ENCODE measurements at places on chromosomes 4 and X.

GRCh38 chr4:122604146-122604545, 16.7 kb downstream of the IL21 start:
- DNase-seq, result no peak

- no peak for DNase-seq
These were observed 102.7 kb downstream of the SLC4A4 start for GRCh38 chr4:71441186-71442169.

DNA sequence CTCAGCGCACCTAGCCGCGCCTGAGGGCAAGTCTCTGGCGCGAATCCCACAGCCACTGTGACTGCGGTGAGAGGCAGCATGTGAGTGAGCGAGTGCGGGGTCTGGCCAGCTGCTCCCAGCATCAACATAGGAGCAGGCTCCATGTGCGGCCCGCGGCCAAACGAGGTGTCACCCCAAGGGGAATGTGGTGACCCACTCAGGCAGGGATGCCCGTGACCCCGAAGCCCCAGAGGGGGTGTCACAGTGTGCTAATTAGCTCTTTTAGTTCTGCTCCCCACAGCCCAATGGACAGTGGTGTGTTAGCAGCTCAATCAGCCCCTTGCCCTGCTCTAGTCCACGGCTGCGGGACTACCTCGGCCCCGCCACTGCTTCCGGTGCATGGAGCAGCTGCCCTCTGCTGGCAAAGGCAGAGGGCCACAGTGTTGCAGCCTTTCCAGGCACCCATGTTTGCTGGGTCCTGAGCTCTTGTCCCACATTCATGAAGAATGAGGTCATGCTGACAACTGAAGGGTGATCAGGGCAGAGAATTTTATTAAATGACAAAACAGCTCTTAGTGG, 61.4 kb downstream of the AGA start:
- DNase-seq, result no peak

- DNase-seq, result no peak
These were observed 145.1 kb downstream of the CAMK2D start for GRCh38 chr4:113616443-113616842.

DNA sequence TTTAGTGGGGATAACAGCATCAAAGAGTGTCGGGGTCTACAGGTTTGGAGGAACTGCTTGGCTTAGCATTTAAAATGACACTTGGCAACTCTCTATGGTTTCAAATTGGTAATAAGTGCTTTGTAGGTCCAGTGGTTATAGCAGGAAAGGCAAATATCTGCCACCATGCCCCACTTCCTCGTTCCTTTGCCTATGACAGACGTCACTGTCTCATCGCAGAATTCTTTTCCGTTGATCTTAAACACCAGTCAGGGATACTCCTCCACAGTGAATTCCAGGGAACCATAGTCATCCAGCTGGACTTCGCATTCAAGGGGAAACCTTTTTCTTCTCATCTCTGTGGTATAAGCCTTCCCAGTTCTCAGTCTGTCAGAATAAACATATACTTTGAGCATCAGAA, 319.1 kb downstream of the GPAT3 start:
- no peak for DNase-seq

DNA sequence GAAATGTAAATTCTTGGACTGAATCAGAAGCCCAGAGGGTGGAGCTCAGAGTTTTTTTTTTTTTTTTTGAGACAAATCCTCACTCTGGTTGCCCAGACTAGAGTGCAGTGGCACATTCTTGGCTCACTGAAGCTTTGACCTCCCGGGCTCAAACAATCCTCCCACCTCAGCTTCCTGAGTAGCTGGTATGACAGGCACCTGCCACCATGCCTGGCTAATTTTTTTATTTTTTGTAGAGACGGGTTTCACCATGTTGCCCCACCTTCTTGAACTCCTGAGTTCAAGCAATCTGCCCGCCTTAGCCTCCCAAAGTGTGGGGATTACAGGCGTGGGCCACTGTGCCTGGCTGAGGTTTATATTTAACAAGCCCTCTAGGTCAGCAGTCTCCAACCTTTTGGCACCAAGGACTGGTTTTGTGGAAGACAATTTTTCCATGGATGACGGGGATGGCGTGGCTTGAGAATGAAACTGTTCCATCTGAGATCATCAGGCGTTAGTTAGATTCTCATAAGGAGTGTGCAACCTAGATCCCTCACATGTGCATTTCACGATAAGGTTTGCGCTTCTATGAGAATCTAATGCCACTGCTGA, 76.7 kb downstream of the FHIP1A start:
- no peak for DNase-seq

GRCh38 chr4:108247387-108248049, 78.8 kb upstream of the LEF1 start:
- no peak for DNase-seq

DNA sequence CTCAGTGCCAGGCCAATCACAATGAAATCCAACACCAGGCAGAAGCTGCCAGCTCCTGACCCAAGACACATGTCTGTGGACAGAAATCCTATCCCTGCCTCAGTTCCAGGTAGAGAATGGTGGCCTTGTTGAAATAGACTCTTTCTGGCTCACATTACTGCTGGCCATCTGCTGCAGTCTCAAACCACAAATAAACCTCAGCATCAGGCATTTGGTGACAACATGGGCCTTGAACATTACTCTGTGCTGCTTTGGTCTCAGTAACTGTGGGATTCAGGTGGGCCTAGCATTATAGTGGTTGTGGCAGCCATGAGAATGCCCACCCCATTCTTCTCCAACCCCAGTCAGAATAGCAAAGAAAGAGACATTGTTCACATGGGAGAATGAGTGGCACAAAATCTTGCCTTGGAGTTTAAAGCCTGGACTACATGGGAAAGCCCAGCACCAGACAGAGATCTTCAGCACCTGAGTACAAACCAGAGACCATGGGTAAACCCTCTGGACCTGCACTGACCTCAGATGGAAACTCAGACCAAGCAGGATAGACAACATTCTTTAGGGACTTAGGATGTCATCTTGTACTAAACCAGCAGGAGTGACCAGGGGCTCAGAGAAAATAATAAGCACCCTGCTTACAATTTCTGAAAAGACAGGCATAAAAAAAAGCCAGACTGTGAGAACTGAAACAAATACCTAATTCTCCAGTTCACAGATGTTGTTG, 50.4 kb upstream of the TRAM1L1 start:
- DNase-seq, result no peak

DNA sequence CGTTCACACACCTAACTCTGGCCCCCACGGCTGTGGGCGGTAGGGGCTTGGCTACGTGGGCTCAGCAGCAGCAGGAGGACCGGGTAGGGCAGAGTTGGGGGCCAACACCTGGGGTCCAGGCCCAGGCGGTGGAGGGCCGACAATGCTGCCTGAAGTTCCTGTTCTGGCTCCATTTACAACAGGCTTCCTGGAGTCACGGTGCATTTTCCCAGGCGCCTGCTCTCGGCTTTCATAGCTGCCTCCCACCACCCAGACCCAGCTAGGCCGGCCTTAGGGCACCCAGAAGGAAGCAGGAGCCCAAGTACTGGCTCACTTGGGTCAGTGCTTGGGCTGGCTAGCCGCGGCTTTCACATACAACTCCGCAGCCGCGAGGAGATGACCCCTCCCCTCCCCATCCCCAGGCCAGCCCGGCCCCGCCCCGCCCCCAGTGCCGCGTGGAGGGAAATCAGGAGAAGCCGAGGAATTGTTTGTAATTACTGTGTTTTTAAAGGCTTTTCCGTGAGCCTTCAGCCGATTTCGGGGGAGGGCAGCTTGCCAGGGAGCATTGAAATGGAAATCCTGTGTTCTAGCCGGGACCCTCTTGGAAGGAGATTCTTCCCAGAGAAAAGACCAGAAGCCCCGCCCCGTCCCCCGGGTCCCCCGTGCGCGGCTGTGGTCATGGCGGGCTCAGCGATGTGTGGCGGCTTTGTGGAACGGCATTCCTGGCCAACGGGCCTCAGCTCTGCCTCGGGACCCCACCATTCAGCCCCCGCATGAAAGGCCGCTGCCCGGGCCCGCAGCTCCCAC, 28.5 kb downstream of the PJA1 start:
- DNase-seq, result no peak

GRCh38 chrX:143081231-143081630, 55.5 kb downstream of the SPANXN4 start:
- DNase-seq, result no peak

DNA sequence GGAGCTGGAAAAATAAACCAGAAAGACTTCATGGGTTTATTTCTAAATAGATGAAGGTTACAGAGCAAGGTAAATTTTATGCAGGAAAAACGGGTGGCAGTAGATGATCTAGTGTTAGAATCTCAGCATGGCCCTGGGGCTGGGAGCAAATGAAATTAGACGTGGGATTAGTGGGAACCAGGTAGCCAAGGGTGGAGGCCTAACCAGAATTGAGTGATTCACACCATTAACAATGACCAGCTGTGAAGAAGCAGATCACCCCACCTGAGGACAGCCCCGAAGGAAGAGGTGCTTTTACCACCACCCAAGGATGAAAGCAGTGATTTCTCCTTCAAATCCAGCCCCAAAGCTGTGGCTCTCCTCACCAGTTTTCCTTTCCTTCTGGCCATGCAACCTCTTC, 20.8 kb upstream of the ACSL1 start:
- DNase-seq, result no peak

DNA sequence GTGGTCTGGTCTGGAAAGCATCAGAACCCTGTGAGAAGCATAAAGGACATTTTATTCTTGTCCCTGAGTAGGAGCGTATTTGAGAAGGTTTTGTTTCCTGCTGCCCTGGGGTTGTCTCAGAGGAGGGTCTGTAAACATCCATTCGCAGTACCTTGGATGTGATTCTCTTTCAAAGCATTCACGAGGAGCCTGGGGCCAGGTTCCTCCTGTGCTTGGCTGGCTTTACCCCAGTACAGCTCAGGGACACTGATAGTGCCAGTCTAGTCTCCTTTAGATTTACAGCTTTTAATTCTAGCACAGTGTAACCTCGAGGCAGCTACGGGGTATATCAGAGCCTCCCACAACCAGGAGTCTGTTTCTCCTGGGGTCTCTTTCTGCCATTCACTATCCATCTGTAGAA, 2.7 kb downstream of the CLRN2 start:
- no peak for DNase-seq

DNA sequence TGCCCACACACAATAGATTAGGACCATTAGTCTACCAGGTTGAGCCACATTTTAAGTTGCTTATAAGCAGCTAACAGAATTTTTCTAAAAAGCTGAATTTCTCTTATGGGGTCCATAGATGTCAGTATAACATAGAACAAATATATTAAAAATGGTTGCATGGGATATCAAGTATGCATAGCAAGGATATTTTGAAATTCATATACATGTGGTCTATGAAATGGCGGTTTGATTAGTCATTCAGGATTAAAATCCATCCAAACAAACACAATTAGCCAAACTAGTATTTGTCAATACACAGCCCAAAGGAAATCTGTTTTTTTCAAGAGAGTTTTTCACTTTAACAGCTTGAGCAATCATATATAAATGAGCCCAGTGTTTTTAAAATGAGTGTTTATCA, 33.5 kb upstream of the AMOT start:
- DNase-seq, result no peak

- no peak for DNase-seq
These were observed 119.4 kb downstream of the AKAP4 start for GRCh38 chrX:50081282-50081889.

GRCh38 chr4:93710847-93711430, 117.6 kb upstream of the ATOH1 start:
- DNase-seq, result no peak

DNA sequence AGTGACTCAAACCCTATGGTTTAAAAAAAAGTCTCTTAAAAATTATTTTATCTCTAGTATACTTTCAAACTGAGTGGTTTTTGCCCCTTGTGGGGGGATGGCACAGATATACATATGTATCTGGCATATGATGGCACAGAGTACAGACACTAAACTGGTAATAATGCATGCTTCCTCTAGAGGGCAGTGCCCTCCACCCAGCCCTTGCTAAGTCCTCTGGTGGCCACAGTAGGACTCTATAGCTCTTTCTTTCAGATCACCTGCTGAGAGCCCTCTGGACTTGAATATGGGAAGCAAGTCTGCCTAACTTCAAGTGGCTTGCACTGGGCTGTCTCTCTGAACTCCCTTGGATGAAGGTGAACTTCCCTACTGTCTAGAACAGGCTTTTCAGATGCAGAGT, 66.3 kb downstream of the TSPAN7 start:
- DNase-seq, result peak; percentile 25

DNA sequence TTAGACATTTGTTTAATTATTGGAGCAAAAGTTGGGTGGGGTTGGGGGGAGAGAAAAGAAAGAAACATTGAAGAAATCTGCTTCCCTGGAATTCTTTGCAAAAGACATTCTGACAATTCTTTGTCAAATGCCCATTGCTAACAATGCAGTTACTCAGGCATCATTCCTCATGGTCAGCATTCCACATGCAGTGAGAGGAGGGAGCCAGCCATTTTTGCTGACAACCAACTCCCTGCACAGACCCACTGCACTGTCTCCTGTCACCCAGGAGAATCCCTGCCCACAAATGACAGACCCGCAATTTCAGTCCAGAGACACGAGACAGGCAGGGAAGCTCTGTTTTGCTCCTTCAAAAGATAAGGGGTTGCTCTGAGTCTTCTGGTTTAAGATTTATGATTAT, 985.1 kb upstream of the SLIT2 start:
- no peak for DNase-seq

DNA sequence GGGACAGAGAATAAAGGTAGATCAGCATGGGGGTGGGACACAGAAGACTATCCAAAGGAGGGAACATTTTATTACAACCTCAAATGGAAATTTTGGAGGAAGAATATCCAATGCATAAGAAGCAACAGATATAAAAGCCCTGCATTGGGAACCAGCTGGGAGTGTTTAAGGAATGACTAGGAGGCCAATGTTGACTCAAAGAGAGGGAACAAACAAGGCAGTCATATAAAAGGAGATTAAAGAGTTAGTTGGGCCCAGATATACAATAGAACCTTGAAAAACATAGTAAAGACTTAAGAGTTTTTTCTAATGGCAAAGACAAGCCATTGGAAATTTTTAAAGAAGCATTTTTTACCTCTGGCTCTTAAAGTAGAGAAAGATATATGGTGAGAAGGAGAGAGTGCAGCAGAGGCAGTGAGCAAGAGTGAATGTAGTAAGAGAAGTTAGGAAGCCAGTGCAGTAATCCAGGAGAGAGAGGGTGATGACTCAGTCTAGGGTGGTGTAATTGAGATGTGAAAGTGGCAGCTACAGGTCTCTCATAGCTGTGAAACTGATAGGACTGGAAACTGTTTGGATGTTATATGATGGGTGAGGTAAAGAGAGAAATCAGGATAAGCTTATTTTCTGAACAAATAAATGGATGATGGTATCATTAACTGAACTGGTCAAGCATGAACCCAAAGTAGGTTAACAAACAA, 182.2 kb upstream of the ATOH1 start:
- DNase-seq, result no peak

GRCh38 chr4:38202242-38202641, 242.0 kb downstream of the PTTG2 start:
- DNase-seq, result no peak

GRCh38 chr4:72318421-72319170, 250.4 kb downstream of the ADAMTS3 start:
- DNase-seq, result no peak

- DNase-seq, result no peak
These were observed at the start of gene GLOD5 for GRCh38 chrX:48761674-48762471. Gene GLOD5, plus strand, starts transcription at chrX:48761747. Its CDS starts 44 bp downstream, at chrX:48761791.

DNA sequence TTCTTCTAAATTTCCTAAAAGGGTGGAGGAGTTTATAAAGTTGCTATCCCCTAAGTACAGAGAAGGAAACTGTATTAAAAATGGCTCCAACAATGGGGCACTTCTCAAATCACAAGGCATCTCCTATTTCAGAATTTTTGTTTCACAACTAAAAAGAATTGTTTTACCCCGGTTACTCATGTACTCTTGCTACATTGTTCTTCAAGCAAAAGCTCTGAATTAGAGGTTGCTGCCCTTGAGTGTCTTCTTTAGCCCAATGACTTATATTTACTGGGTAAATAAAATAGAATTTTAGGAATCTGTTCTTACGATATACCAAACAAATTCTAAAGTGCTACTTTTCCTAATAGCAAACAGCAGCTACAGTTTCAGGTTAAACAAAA, 67.5 kb downstream of the PPEF2 start:
- DNase-seq, result no peak
